ENCODE measurements at places on chromosomes 13 and 19.

DNA sequence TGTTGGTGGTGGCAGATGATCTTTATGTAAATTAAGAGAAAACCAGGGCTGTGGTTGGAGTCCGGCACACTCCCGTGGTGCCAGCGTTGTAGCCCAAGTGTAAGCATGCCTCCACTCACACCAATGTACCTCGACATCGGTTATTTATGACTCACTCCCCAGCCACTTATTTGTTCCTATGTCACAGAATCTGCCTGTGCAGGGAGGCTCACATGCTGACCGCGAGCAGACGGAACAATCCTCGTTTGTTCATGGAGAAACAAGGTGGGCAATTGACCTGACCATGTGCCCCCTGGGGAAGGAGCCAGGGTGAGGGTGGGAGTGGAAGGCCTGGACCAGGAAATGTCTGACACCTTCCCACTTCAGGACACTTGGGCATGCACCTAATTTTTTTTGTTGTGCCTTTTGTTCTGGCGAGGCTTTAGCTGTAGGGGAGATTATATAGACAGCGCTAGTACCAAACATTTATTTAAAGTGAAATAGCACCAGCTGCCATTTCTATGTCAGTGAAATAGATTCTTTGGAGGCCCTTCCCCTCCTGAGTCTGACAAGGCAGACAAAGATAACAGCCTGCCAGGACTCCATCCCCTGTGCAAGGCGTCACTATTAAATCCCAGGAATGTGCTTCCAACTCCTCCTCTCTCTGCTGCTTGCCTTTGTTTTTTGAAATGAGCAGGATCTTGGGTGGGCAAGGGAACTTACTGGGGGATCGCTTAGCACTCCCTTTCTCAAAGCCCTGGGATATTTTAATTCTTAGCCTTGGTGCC is 394.2 kb downstream of the FGF9 start:
- DNase-seq, result no peak

GRCh38 chr13:99281811-99282263 is 23.7 kb upstream of the GPR18 start:
- DNase-seq, result no peak

GRCh38 chr13:20702530-20702914 is 977 bp upstream of the IL17D start:
- DNase-seq, result no peak

DNA sequence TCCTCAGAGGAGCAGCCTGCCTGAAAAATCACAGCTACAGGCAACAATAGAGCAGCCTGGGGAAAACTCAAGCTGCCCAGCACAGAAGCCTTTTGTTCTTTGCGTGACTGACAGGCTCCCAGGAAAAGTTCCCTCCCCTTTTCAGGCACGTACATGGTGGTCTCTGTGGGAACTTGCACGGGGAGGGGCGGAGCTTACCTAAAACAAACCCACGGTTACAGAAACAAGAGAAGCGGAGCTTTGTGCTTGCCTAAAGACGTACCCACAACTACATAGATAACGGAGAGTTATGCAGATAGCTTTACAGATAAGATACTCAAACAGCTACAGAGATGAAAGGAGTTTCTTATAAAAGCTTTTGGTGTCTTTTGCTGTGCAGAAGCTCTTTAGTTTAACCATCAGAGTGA is 11.4 kb downstream of the ETFB start:
- DNase-seq, result no peak

DNA sequence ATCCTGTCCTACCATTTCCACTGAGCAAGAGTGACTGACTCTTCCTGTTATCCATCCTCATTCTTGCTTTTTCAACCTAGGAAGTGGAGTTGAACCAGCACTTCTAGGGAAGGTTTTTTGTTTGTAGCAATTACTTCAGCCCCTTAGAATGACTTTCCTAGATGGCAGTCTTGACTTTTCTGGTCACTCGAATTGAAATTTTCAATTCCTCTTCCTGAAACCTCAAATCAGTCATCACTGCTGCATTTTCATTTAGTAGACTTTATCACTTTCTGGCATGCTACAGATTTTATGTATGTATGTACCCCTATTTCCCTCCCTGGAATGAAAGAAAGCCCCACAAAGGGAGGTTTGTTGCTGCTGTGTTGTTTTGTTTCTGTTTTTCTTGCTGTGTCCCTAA is 915.9 kb downstream of the PCDH17 start:
- no peak for DNase-seq

- no peak for DNase-seq
Observed at GRCh38 chr19:4303819-4304537, 420 bp upstream of the FSD1 start.

DNA sequence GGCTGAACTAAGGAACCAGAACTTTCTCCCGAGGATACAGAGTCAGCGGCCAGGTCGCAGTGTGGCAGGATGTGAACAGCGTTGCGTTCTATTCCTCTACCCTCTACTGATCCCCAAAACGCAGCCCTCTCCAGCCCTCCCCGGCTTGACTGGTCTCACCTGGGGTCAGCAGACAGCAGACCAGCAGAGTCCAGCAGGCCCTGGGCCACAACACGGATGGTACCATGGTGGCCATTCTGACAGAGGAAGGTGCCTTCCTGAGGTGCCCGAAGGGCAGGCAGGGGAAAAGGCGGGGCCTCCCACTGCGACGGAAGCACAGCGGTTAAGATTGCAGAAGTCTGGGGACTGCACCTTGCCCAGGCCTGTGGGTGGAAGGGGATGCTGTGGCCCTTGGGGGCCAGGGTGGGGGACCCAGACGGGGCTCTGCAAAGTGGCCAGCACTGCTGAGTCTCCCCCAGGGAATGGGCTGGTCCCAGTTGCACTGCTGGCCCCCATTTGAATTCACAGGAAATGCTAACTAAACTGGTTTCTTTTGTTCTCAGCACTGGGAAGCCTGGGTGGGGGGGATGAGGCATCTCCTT is at the start of gene ICAM3:
Gene ICAM3 (minus strand): TSS at position 245 of the 581 bp plus-strand sequence. CDS start 10 bp downstream, at position 235.
- DNase-seq, result peak; percentile 64

GRCh38 chr19:17333611-17334413 is 843 bp downstream of the ANO8 start:
- DNase-seq, result peak; percentile 46

- DNase-seq, result no peak
Observed at GRCh38 chr19:501646-502045, 5.4 kb downstream of the MADCAM1 start.

DNA sequence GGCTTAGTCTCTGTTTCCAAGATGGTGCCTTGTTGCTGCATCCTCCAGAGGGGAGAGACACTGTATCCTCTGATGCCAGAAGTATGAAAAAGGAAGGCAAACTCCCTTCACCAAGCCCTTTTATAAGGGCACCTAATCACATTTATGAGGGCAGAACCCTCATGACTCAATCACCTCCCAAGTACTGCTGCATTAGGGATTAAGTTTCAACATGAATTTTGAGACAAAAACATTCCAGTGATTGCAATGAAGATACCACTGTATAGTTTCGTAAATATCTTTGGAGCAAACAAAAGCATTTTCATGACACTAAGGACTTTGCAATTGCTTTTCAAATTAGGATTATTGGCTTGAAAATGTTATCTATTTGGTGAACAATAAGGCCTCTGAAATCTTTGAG is 63.8 kb downstream of the RNF17 start:
- DNase-seq, result no peak

DNA sequence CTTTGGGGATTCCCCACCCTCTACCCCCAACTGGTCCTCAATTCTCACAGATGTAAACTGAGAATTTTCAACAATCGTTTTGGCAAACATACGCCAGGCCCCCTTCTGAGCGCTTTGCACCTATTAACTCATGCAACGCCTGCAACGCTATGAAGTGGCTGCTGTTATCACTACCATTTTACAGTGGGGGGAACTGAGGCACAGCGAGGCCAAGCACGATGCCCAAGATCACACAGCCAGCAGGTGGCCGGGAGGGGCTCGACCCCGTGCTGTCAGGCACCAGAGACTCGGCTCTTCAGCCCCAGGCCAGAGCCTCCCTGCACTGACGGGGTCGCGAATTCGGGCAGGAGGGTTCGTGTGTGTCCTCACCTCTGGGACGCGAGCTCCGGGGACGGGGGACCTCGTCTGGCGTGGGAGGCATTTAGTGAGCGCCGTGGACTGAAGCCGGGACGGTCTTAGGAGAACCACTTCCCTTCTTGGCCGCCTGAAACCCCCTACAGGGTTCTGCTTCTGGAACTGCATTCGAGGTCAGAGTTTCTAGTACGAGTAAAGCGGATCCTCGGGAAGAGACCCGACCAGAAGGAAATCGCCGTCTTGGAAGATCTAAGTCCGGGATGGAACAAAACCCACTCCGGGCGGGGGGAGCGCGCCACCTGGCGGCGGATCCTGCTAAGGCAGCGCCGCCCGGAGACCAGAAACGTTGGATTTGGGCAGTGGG is 21.0 kb downstream of the ZNF114 start:
- peak; percentile 12 for DNase-seq

DNA sequence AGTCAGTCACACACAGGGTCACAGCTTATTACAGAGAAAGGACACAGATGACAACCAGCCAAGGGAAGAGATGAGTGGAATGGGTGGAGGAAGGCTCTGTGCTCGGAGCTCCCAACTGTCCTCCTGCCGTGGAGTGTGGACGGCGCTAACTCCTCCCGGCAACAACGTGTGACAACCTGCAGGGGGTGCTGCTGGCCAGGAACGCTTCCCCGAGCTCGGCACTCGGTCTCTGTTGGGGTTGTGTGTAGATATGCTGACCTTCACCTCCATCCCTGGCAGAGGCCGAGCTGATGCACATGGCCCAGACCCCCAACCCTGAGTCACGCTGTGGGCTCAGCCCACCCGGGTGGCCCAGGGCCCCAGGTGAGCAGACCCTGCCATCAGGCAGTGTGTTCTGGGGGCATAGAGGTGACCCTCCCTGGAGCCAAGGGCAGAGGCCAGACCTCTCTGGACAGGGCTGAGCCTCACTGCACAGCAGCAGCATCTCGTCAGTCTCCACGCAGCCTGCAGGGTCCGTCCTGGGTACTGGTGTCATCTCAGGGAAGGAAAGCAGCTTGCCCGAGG is 14.1 kb downstream of the ZNF444 start:
- no peak for DNase-seq

DNA sequence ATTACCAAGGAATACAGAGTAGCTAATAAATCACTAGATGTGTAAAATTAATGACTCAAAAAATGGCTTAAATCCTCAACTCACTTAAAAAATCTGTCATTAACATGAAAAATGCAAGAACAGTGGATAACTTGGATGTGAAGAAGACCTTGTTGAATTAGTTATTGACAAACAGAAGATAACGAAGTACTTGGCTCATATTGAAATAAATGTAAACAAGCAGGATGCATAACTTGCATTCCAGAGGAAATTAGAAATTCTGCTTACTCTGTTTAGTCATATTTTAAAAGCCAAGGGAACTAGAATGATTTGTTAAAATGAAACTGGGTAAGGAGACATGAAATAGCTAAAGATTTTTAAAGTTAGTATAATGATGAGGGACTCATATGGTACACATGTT is 1812.2 kb downstream of the PCDH9 start:
- DNase-seq, result no peak

DNA sequence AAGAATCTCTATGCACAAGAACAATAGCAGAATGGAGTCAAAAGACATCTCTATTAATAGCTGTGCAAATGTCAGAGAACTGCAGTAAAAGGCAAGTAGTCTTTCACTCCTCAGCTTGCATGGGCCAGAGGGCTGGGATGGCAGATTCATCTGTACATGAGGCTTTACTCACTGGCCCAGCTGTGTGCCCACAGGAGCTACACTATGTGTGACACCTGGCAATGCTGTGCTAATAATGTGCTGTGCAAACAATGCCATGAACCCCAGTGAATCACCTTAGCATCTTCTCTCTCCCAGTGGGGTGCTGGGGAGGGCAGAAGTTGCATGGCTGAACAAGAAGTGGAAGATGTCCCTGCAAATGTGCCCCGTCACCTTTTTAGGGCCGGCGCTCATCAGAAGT is 73.1 kb downstream of the KL start:
- no peak for DNase-seq

DNA sequence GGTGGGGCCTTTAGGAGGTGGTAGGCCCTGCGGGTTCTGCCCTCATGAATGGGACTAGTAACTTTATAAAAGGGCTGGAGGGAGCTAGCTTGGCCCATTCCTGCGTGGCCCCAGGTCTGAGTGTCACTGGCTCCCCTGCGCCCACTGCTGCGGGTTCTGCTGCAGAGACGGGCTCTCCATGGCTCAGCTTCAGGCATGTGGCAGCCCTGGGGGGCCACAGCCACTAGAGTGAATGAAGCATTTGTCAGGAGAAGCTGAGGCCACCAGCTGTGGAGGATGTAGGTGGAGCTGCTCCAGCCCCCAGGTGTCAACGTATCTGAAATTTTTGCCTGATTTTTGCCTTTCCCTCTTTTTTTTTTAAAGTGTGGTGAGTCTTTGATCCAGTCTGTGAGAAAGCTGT is 119.1 kb downstream of the SOX1 start:
- no peak for DNase-seq

GRCh38 chr13:46834657-46835056 is 37.7 kb upstream of the ESD start:
- DNase-seq, result no peak

DNA sequence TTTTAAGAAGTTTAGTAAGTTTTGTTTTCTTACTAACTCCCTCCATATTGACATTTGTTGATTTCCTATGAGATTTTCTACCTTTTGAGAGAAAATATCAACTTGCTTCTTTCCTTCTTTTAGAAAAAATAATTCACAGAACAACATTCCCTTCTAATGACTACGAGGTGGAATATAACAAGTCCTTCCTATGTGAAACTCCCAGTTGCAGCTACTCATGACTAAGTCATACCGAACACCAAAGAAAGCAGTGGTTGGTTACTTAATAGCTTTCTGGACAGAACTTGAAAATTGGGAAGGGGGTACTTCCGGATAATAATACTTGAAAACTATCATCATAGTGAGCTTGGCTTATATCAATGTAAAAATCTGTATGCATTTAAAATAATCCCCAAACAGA is 144.8 kb downstream of the DACH1 start:
- DNase-seq, result no peak

- DNase-seq, result no peak
Observed at GRCh38 chr13:95222733-95223018, 78.6 kb downstream of the ABCC4 start.

DNA sequence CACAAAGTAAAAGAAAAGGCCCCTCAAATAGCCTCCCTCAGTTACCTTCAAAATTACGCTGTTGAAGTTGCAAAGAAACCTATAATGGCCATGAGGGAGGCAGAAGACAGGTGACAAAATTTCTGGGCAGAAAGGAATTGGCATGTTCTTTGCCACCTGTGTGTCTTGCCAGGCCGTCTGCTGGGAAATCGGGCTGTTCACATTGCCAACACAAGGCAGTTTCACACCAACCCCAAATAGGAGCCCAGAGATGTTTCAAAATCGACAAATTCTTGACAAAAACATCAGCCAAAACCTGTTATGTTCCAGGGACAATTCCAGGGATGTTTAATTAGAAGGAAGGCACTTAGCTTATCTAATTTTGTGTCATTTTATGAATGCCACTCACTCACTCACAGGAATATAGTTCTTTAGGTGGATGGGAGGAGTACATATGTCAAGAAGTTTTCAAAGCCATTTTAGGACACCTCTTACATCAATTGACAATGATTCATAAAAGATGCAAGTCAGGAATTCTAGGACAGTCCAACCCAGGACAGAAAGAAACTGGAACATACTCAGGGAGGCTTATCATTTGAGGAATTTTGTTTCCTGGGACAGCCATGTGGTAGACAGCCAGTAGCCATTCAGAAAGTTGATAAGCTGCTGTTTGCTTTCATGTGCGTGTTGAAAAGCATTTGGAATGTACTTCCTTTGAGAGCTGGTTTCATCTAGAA is 164.5 kb downstream of the RGCC start:
- DNase-seq, result no peak

GRCh38 chr13:43058831-43059230 is 35.4 kb downstream of the DNAJC15 start:
- DNase-seq, result no peak

All from GDM1 (cell line).